ENCODE measurements at places on chromosomes 12 and 14.

GRCh38 chr12:123096741-123097140 lies 54.1 kb downstream of the PITPNM2 start:
- DNase-seq = no peak

GRCh38 chr14:103209054-103209453 lies 85.8 kb downstream of the TNFAIP2 start:
- DNase-seq = no peak

- DNase-seq = no peak
These were observed 127.2 kb downstream of the BCAT1 start for GRCh38 chr12:24821691-24822090.

- no peak for DNase-seq
These were observed 136.6 kb upstream of the SLC38A2 start for GRCh38 chr12:46509135-46509534.

- no peak for DNase-seq
These were observed 76.0 kb downstream of the PTHLH start for GRCh38 chr12:27896419-27896990.

GRCh38 chr12:93841671-93842070 lies 164.5 kb downstream of the CRADD start:
- DNase-seq = no peak

DNA sequence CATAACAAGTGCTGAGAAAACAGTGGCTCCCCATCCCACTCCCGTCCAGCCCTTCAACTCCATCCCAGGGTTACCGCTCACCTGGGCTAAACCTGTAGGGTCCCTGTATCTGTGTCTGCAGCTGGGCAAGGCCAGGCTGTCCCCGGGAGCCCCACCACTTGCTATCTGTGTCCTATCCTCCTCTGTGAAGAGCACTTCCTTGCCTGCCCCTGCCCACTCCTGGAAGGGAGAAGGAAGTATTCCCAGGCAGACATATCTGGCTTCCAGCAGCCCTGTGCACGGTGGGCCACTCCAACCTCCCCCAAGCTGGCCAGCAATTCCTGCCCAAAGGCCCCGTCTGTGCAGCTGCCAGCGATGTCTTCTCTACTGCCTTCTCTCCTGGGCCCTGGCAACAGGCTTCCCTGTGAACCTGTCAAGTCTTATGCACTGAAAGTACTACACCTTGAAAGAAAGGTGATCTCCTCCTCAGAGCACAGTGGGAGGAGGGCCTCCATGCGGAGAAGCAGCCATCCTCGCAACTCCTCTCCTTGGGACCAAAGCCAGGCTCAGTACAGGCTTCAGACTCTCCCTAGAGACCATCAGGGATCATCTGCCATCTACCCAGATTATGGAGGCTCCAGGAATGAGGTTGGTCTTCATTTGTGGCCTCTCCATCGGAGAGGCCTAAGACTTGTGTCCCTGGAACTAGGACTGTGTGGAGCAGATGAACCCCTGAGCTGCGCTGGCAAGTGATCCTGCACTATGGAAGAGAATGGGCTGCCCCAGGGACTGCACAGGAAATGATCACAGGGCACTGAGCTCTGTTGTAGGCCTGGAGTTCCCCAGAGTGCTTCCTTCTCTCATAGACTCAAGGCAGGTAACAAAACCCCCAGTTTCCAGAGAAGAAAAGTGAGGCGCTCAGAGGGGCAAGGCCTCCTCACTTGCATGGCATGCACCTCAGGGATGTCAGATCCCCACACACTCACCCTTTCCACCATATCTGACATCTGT lies 663.6 kb downstream of the BCL11B start:
- DNase-seq = no peak

DNA sequence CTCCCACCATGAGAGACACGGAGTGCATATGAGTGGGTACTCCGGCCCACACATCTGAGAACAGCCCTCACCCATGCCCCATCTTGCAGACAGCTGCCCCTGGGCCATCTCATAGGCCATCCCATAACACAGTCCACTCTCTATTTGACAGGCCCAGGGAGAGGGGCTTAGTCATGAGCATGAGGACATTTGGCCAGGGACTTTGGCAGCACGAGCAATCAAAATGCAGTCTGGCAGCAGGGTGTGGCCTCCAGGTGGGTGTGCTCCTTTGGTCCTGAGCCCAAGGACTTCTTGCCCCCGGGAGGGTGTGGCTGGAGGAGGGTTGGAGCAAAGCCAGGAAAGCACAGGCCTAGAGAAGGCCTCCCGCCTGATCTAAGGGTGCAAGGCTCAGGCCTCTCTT lies 25.6 kb downstream of the EMP1 start:
- DNase-seq = no peak

DNA sequence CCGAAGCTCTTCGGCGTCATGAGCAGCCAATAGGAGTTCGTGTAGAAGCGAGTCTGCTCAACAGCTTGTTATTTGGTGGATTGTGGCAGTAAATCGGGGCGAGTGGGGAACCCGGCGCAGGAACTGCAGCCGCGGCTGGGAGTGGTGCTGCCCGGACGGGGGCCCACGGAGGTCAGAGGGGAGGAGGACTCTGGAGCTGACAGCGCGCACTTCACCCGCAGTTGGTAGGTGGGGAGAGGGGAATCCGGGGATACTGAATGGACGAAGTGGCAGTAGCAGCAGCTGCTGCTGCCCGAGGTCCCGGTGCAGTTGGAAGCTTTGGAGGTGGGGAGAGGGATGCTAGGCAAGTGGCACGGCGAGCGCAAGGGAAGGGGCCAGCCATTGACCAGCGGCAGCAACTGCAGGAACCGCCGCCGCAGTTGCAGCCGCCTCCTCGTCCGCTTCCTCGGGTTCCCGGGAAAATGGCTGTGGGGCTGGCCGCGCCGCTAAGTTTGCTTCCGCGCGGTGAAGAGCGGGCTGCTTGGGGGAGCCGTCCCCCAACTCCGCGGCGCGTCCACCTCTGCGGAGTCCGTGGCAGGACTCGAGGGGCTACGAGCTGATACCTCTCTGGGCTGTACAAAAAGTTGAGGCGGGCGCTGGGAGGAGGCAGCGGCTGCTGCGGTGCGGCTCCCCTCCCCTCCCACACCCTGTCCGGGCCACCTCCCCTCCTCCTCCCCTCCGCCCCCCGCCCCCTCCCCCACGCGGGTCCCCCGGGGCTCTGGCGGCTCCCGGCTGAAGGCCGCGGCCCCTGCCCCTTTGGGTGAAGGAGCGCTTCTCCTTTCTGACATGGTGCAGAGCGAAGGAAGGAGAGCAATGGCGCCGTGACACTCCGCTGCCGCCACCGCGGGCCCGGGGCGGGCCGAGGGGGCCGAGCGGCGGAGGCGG lies at the start of gene ARID4A:
Gene ARID4A (plus strand): TSS at position 79 of the 924 bp plus-strand sequence. CDS start 1,300 bp downstream, outside the sequence.
- no peak for DNase-seq

DNA sequence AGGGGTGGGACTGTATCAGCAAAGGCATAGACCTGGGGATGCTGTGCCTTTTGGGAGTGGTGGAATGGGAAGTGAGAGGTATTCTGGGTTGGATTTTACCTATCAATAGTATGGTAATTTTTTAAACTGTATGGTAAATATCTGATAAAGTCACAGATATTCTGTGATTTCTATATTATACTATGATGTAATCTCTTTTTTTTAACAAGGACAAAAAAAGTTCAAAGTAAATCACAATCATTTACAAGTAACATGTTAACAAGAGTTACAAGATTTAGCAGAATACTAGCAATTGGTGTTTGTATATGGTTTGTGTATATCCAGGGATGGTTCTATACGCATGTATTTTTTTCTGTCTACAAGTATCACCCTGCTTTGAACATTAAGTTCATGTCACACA lies 56.0 kb downstream of the BMAL2 start:
- DNase-seq = no peak

GRCh38 chr12:120324841-120325417 lies 2.6 kb downstream of the PLA2G1B start:
- no peak for DNase-seq

DNA sequence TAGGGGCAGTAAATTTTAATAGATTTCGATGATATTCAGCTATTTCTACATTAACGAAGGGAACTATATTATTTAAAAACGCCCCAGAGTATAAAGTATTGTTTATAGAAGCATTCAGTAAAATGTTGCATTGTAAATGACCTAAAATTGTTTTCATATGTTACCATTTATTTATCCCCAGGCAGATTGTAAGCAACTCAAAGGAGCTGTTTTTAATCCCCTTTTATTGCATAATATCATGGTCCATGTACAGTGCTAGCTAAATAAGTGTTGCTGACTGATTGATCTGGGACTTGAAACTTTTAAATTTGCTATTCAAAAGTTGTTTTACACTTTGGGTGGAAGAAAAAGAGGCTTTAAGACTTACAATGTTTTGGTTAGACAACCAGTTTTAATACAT lies 199.0 kb upstream of the SLC38A2 start:
- DNase-seq = no peak
